Ammon's horn (tissue), 1 donor: ENCODE measurements at places on chromosomes 2 and 18.

GRCh38 chr18:12839057-12839525 is 44.9 kb downstream of the PTPN2 start:
- DNase-seq = no peak

DNA sequence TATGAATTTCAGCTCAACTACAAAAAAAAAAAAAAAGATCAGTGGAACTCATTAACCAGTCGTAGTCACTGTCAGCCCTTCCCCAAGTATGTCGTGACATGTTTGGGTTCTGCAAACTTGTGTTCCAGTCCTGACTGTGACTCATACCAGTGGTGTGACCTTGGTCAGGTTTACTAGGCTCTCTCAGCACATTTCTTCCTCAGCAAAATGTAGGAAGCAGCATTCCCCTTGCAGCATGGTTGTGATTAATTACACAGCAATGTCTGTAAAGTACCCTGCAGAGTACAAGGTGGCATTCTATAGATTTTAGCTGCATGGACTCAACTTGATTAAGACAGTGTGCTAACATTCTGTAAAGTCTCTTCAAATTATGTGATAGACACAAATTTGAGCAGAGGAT is 156.9 kb downstream of the LAMA1 start:
- no peak for DNase-seq

DNA sequence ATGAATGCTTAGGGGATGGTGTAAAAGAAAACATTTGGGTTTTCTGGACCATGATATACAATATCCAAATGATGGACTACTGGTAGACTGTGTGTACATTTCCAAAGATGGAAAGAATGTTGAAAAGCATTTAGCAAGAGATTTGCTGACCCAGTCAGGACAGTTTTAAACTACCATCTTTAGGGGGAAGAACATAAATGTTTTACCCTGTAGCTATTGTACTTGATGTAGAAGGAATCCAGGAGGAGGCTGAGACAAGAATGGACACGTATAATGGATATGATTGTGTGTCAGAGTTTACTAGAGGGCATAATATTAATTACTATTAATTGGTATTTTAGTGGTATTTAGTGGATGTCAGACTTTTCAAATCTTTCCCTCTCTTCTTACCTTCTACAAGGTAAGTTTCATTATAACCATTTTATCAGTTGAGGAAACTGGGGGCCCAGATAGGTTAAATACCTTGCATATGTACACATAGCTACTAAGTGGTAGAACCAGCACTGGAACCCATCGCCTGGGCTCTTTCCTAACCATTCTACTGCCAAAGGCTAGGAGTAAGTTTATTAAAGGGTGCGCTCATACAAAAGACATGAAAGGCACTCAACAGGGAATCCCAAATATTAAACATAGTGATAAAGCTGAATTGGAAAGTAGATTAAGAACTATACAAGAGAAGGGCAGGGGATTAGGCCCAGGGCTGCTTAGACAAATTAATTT is 8.9 kb downstream of the TACR1 start:
- no peak for DNase-seq

DNA sequence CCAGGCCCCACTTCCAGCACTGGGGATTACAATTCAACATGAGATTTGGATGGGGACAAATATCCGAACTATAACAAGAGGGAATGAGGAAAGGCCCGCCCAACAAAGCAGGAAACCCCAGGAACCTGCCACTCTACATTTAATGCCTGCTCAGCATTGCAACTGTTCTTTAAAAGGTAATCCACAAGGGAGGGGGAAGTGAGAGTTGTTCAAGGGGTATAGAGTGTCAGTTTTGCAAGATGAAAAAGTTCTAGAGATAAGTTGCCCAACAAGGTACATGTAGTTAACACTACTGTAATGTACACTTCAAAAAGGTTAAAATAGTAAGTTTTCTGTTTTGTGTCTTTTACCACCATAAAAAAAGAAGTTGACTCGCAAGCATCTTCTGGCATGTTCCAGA is 137.6 kb downstream of the MBD2 start:
- no peak for DNase-seq

DNA sequence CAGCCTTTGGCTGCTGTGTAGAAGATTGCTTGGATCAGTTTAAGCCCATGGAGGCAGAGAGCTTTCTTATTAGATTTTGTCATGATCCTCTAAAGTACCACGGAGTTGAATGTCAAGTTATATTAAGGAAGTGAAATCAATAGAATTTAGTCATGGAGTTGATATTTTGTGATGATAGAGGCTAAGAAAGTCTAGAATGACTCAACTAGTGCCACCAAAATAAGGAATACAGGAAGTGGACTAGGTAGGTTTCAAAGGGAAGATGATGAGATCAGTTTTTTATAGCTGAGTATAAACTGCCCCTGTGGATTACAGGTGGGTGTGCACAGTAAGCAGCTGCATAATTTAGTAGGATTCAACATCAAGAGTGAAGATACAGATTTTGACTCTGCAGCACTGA is 25.2 kb downstream of the FBXO36 start:
- DNase-seq = no peak

DNA sequence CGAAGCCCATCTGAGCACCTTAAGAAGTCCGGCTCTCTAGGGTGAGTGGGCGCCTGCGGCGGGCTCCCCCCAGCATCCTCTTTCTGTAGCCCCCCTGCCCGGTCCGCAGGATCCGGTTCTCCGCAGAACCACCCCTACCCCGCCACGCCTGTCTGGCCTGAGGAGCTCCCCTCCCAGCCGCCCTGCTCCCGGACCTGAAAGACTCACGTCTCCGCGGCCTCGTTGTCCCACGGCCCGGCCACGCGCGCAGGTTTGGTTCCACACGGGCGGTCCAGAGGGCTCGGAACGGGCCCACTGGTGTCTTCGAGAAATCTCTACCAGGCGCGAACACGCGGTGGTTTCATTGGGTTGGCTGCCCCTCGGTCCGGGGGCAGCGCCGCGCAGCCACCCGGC is 237 bp downstream of the SLC39A6 start:
- DNase-seq = no peak
